Cardiac septum (tissue), 1 donor: ENCODE measurements at places on chromosomes 2 and 18. TPM values are rescaled to one million over a fixed set of nuclear protein-coding genes. Genes with fewer than 3 reads are reported as not detected.

Gene MAP3K19
- not detected for total RNA-seq

DNA sequence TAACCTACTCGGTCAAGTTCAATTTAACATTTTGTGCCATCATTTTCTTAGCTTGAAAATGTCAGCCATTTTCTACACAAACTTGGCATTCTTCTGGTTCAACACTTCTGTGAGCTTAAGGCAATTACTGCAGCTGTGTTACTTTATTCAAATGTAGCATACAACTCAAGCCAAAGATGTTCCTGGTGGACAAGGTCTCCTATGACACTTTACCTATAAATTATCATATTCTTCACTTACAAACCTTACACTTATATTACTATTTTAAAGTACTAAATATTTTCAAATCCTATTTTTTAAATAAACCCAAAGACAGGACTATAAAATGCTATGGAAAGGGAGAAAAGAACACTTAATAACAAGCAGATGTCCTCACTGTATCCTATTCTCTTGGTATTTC, 1045.3 kb downstream of the TSN start:
- no peak for DNase-seq

Gene MC2R
- not detected for total RNA-seq

Gene ABCG5
- total RNA-seq: not detected

DNA sequence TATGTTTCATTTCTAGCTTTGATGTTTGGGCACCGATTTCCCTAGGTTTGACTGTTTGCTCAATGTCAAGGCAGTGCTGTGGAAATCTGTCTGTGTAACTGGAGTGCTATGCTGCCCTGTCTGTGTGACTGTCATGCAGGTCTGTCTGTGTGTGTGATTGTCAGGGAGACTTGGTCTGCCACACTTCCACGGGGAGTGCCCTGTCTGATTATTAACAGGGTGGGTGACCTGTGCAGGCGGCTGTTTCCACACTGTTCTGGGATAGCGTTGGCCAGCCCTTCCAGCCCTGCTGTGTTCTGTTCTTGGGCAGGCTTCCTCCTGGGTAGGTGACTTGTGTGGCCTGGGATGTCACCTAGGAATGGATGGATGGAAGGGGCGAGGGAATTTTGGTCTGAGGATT, 85.3 kb downstream of the FHOD3 start:
- no peak for DNase-seq

Gene HOXD10
- 0.16 TPM for total RNA-seq

- no peak for DNase-seq
Measured at GRCh38 chr2:4964001-4964540, 728.1 kb upstream of the SOX11 start.

DNA sequence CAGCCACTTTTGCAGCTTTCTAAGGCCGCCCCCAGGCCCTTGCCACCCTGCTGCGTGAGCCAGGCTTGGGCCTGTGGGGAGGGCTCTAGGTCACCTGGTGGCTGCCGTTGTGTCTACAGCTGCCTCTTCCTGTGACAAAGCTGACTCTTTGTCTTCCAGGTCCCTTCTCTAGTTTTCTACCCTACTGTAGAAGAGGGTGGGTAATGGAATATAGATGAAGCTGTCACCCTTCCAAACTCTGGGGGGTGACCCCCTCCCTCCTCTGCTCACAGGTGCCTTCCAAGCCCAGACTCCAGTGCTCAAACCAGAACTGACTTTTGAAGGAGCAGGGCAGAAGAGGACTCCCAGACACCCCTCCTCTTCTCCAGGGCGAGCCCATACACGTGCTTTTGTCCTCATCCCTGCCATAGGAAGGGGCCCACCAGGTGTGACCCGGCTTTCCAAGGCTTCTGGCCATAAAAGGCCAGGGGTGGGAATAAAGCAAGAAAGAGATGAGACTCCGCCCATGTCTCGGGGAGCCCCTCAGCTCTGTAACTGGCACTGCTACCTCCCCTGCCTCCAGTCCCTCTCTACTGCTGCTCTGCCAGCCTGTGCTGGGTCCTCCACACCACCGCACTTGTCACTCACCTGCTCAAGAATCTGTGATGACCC, 17.9 kb upstream of the SDC1 start:
- DNase-seq: no peak

GRCh38 chr2:127355407-127356008, 32.3 kb downstream of the MAP3K2 start:
- no peak for DNase-seq

DNA sequence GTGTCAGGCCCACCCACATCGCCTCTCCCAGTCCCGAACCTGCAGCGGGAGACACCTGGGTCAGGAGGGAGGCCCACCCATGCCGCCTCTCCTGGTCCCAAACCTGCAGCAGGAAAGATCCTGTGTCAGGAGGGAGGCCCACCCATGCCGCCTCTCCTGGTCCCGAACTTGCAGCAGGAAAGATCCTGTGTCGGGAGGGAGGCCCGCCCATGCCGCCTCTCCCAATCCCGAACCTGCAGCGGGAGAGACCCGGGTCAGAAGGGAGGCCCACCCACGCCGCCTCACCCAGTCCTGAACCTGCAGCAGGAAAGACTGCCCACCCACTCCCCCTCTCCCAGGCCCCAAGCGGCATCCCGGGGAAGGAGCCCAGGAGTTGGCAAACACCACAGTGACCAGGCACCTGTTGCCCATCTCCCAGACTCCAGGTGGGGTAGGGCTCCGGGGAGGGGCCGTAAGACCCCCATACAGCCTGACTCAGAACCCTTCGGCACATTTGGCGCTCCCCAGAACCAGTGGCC, 7.8 kb downstream of the SLC66A2 start:
- peak; percentile 72 for DNase-seq

Gene ATP8B1
- total RNA-seq: 9.3 TPM

DNA sequence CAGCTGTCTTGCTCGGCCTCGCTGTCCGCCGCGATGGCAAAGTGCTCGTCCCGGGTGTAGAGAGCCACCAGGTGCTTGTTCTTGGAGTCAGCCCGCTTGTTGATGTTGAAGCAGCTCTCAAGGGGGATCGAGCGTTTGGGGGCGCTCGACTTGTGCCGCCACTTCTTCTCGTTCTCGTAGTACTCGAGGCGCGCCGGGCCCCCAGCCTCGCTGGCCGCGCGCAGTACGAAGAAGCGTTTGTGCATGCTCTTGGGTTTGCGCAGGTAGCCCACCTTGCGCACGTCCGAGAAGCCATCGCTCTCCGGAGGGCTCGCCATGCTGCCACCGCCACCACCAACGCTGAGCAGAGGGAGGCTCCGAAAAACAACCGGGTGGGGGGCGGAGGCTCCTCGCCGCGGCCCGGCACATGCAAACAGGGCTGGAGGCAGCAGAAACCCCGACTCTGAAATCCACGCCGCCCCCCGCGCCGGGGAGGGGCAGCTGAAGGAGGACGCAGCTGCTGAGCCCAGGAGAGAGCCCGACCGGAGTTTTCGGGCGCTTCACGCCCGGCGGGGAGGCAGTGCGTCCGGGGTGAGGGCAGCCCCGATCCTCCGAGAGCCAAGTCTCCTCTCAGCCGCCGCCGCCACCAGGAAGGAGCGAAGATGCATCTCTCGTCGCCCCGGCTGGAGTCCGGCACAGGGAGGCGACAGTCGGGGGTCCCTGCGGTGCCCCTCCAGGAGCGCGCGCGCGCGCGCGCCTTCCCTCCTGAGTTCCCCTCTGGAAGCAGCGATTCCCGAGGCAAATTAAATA, 1.0 kb downstream of the IRS1 start:
- DNase-seq: peak; percentile 76

DNA sequence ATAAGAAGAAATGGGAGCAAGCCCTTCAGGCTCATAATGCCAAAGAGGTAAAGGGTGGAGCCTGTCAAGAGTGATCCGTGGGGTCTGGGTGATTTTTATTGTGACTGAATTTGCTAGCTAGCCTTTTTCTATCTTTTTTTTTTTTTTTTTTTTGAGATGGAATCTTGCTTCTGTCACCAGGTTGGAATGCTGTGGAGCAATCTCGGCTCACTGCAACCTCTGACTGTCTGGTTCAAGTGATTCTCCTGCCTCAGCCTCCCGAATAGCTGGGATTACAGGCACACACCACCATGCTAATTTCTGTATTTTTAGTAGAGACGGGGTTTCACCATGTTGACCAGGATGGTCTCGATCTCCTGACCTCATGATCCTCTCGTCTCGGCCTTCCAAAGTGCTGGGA, 29.1 kb downstream of the DRC1 start:
- DNase-seq: no peak

GRCh38 chr18:6399776-6400175, 14.9 kb downstream of the L3MBTL4 start:
- DNase-seq: no peak

- DNase-seq: no peak
Measured at GRCh38 chr2:99205491-99205890, 24.5 kb downstream of the MRPL30 start.

DNA sequence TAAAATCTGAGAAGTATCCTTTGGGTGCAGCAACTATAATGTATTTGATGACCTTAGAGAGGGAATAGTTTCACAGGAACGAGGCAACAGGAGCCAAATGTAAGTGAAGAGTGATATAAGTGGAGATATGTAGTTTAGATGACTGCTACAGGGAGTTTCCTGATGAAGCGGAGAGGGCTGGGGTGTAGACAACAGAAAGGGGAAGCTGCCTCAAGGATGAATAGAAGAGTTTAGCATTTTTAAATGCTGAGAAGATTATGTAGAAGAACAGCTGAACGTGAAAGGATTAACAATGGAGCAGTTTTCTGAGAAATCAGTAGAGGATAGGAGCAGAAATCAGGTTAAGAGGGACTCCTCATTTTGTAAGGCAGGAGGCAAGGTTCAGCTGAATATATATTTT, 133.3 kb downstream of the LCLAT1 start:
- no peak for DNase-seq

DNA sequence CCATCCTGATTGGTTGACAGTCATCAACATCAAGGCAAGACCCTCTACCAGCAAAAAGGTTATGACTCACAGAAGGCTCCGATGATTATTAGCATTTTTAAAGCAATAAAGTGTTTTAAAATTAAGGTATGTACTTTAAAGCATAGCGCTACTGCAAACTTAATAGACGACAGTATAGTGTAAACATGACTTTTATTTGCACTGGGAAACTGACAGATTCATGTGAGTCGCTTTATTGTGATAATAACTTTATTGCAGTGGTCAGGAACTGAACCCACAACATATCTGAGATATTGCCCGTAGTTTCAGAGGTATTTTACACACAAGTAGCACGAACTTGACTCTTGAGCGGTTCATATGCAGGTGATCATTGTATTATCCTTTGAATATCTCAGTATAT, 249.1 kb downstream of the LTBP1 start:
- no peak for DNase-seq

- DNase-seq: no peak
Measured at GRCh38 chr2:122414902-122415301, 659.5 kb downstream of the TSN start.

Gene LYG2
- not detected for total RNA-seq

GRCh38 chr2:75548036-75548573, 12.6 kb downstream of the EVA1A start:
- no peak for DNase-seq

GRCh38 chr2:15378148-15378908, 182.8 kb downstream of the NBAS start:
- no peak for DNase-seq

Gene CYS1
- 3.8 TPM for total RNA-seq
